ENCODE measurements at places on chromosomes 4 and X.

GRCh38 chr4:152344001-152344400 is 191.9 kb downstream of the FBXW7 start:
- no peak for DNase-seq

- DNase-seq = no peak
These were observed 121.9 kb downstream of the BEND2 start for GRCh38 chrX:18098763-18099162.

- DNase-seq = no peak
These were observed 95.2 kb upstream of the DKK2 start for GRCh38 chr4:107131295-107131694.

DNA sequence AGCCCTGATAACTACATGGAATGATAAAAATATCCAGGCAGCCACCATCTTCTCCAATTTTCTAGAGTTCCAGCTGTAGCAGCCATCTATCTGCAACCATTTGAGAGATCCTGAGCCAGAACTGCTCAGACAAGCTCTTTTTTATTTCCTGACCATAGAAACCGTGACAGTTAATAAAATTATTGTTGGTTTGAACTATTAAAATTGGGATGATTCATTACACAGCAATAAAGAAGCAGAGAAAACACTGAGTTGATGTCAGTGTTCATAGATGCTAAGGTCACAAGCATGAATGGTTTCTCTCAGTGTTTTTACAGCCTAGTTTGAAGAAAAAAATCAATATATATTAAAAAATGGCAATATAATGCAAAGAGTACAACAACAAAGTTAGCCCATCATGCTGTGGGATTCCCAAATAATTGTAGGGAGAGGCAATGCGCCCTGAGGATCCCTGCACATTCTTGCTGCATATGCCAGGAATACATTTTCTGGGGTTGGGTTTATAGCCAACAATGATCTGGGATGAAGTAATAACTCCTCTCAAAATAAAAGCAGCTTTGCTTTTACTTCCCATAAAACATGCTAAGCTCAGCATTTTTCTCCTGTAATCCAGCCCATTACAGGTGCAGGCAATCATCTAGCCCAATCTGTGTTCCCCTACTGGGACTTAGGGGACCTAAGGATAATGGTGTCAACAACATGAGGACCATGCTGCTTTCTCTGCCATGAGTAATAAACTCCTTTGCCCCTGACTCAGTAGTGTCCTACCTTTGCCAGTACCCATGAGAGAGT is 84.0 kb downstream of the PABPC4L start:
- no peak for DNase-seq

DNA sequence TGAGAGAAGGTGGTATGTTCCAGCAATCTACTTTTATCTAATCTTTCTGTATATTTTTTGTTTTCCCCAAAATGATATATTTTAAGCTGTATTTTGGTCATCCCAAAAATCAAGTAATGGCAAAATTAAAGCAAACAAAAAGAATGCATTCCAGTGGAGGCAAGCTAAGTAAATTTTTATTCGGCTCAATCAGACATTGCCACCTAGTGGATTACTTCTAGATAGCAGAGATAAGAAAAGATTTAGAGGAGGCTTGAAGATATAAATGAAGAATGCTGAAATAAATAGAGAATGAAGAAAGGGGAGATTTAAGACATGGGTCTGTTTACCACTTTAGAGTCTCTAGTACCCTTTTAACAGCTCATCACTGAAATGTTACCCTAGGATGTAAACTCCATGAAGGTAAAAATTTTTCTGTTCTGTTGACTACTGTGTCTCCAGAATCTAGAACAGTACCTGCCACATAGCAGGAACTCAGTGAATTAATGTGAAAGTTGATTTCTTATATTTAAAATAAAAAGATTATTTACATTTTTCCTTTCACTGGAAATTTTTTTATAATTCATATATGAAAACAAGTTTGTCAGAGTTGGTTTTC is 110.9 kb upstream of the ANK2 start:
- DNase-seq = no peak

GRCh38 chr4:23015821-23016220 is 323.1 kb downstream of the GBA3 start:
- DNase-seq = no peak

DNA sequence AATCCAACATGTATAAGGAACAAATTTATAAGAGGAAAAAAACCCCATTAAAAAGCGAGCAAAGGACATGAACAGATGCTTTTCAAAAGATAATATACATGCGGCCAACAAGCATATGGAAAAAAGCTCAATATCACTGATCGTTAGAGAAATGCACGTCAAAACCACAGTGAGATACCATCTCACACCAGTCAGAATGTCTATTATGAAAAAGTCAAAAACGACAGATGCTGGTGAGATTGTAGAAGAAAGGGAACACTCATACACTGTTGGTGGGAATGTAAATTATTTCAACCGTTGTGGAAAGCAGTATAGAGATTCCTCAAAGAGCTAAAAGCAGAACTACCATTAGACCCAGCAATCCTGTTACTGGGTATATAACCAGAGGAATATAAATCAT is 465.4 kb downstream of the TMA16 start:
- DNase-seq = no peak

GRCh38 chr4:7324651-7325121 is 110.0 kb downstream of the PSAPL1 start:
- no peak for DNase-seq

DNA sequence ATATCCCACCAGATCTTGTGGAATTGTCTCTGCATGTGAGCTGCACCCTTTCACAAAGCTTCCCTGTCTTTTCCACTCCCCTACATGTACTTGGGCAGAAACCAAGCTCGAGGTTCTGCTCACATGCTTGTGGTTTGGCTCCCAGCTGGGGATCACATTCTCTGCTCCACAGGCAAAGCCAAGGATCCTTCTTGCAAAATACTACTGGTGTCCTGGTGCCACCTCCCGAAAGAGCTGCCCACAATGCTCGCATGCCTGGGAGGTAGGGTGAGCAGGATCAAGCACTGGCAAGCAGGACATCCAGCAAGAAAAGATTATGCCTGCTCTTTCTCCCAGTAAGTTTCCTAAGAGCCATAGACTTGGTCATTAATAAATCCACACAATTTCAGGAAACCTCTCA is 45.1 kb upstream of the PPARGC1A start:
- DNase-seq = peak; percentile 96

GRCh38 chrX:45992402-45993123 is 552.7 kb downstream of the ZNF674 start:
- no peak for DNase-seq

DNA sequence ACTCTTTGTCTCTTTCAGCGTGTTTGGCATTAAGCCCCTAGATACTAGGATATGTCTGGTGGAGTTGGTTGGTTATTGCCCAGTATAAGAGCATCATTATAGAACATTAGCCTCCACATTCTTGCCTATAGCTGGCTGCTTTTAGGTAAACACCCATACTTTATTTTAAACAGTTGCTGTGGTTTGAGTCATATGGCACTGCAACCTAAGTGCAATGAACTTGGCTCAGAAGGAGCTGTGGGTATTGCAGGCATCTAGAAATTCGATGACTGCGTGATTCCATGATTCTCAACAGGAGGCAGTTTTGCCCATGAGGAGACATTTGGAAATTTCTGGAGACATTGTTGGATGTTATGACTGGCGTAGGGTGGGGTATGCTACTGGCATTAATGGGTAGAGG is 49.5 kb downstream of the DCLK2 start:
- DNase-seq = no peak
